ENCODE measurements at places on chromosomes 5 and 9.

DNA sequence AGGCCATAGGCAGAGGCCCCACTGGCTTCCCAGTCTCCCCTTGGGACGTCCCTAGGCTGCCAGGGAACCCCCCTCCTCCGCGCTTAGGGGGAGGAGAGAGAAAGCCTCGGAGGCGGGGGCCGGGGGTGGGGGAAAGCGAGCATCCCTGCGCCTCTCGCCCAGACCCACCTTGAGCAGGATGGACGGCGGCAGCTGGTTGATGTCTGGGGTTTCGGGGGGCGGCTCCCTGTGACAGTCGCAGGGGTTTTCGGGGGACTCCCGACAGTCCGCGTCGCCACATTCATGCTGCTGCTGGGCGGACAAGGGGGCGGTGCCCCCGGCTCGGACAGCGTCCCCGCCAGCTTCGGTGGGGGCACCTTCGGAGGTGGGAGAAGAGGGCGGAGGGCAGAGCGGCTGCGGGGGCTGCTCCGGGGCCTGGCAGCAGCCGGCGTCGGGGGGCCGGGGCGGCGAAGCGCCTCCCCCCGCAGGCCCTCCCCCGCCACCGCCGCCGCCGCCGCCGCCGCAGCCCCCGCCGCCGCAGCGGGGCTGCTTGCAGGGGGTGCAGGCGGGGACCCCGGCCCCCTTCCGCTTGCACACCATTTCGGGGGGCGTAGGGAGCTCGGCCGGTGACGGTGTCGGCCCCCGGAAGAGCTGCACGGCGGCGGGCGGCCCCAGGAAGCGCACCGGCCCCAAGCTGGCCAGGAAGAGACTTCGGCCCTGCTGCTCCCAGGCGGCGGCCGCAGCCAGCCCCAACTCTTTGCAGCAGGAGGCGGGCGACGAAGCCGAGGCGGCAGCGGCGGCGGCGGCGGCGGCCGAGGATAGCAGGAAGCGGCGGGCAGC, 1.2 kb downstream of the FBXL17 start:
- peak; percentile 18 for DNase-seq

- no peak for DNase-seq
Observed at GRCh38 chr9:38066197-38066913, 2.7 kb downstream of the SHB start.

DNA sequence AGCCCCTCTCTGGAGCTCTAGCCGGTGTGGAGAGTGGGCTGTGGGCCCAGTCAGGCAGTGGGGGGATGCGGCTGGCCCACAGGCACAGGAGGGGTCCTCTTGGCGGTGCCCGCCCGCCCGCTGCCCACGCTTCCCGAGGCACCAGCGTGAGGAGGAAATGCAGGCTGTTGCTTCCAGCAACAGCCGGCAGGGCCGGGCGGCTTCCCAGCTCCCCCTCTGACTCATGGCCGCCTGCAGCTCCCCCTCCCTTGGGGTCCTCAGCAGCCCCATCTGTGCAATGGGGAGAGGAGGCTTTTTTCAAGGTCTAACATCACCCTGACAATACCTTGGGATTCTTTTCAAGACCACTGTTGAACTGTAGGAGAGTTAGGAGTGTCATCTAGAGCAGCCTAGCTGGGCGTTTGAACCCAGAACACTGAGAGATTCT, 10.4 kb downstream of the CXXC5 start:
- DNase-seq, result no peak

- no peak for DNase-seq
Observed at GRCh38 chr9:30534896-30535295, 1849.5 kb upstream of the ACO1 start.

DNA sequence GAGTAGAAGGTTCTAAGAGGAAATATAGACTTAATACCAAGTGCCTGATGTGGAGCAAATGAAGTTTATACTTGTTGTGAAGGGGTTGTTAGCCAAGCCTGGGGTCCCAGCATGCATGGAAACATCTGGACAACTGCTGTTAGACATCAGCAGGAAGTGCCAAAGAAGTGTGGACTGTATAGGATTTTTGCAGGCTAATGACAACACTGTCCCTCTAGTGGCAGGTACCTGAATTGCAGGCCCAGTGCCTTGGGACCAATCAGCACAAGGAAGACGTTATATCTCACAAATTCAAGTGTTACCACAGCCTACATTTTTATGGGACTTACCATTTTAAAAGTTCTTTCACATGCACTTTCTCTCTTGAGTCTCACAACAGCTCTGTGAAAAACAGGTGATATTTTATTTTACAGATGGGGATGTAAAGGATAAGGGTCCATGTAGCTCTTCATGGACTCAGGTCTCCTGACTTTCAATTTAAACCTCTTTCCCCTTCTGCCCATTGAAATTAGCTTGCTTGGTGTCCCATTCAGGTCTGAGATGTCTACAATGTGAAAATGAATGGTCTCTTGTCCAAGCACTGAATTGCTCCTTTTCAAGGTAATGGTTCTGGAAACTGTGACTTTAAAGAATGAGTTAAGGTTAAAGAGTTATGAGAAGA, 89.0 kb upstream of the MAP1B start:
- peak; percentile 19 for DNase-seq

GRCh38 chr9:33662871-33663270, 132.5 kb upstream of the PRSS3 start:
- no peak for DNase-seq

All from activated naive CD8-positive, alpha-beta T cell treated with anti-CD3 and anti-CD28 coated beads, Interleukin-2, amount 50 U/mL, for 16 hours (primary cell).